ENCODE measurements at places on chromosomes 11 and 22.

DNA sequence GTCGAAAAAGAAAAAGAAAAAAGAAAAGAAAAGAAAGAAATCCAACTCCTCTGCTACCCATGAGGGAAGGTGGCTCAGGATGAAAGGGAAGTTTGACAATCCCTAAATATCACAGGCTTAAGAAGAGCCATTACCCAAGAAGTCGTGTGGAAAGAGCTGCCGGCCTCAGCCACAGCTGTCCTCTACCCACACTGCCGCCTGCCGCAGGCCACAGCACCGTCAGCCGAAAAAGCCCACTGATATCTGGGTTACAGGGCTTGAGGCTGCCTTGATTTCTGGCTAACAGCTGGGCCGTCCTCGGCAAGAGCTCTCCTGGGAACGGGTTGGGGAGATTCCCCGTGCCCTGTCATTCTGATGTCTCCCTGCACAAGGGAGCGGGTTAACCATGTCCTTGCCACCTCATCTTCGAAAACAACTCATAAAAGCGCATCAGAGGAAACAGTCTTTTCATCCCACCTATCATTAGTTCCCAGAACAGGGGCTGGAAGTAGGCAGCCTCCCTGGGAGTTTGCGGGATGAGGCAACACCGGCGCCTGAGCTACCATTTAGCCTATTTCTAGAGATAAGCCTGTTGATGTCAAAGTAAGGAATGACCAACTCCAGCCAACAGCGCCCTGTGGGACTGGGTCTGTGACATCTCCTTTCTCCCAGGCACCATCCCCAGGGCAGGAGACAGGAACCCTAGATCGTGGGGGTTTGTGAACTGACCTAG is 21.8 kb upstream of the SNX32 start:
- DNase-seq, result no peak

GRCh38 chr22:34776817-34777216 is 289.1 kb upstream of the ISX start:
- DNase-seq, result no peak

DNA sequence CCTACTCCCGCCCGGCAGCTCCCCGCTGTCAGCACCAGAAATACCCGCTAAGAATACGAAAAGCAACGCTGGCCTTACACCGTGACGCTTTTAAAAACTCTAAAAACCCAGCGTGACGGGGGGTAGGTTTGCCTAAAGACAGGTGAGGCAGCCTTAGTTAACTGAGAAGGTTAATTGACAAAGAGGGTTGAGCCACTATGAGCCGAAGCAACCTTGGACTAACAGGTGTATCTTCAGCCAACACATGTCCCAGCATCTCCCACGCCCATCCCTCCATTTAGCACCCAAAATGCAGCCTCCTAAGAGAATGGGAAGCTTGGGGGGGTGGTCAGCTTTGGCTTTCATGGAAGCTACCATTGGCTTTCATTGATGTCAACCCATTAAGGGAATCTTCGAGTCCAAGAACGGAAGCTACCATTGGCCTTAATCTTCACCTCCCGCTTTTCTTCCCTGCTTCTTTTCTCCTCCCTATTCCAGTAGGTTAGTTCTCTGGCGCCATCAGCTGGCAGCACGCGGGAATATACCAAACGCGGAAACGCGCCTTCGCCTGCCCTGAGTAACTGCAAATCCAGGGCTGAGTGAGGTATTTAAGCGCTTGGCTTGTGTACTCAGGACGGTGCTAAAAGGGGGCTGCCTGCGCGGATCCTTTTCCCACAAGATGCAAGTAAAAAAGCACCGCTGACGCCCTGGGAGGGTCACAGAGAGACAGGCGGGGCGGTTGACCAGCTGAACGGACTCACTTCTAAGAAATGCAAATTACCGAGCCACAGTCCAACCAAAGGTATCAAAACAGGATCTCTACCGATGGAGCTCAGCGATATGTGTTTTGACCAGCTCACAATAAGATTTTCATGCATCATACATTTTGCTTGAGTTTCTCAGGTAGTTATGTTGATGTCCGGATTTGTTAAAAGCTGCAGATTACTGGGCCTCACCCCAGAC is 38.5 kb upstream of the GLYATL1 start:
- DNase-seq, result peak; percentile 9

GRCh38 chr22:25754527-25755202 is 12.7 kb downstream of the MYO18B start:
- no peak for DNase-seq

DNA sequence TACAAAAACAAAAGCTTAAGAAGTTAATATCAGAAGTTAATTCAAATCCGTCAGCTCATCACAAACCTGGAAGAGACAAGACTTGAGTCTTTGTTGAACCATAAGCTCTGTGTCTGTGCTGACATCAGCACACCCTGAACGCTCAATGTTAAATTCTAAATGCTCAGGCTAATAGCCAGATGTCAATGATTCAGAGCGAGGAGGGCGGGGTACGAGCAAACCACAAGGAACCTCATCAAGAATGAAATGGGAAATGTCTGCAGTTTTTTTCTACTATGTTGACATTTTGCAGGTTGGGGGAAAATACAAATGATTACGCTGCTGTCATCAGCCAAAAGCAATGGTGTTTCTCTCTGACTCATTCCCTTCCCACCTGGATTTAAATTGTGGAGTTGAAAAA is 1057.2 kb downstream of the NTM start:
- DNase-seq, result no peak

Measured in SW 1271 (cell line).